Astrocyte of the cerebellum (primary cell): ENCODE measurements at places on chromosomes 16 and 17.

GRCh38 chr17:76268991-76269981 lies 4.1 kb downstream of the UBALD2 start:
- no peak for DNase-seq

- DNase-seq, result no peak
These were observed 43.2 kb downstream of the SLC6A2 start for GRCh38 chr16:55698946-55699345.

DNA sequence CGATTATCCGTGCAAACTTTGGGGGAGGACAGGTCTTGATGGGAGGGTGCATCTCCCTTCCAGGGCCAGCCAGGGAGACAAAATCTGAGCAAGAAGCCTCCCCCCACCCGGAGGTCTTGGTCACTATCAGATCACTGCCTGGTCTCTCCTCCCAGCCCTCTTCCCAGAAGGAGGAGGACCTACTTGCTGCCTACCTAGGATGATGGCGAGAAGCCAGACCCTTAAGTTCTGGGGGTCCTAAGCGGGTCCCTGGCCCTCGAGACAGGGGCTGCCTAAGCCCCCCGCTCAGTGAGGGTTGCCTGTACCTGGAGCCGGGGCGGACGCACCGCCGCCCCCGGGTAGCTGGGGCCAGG lies 4.6 kb downstream of the TSPOAP1 start:
- DNase-seq, result no peak

- no peak for DNase-seq
These were observed 86.1 kb upstream of the HSBP1 start for GRCh38 chr16:83721676-83722075.

DNA sequence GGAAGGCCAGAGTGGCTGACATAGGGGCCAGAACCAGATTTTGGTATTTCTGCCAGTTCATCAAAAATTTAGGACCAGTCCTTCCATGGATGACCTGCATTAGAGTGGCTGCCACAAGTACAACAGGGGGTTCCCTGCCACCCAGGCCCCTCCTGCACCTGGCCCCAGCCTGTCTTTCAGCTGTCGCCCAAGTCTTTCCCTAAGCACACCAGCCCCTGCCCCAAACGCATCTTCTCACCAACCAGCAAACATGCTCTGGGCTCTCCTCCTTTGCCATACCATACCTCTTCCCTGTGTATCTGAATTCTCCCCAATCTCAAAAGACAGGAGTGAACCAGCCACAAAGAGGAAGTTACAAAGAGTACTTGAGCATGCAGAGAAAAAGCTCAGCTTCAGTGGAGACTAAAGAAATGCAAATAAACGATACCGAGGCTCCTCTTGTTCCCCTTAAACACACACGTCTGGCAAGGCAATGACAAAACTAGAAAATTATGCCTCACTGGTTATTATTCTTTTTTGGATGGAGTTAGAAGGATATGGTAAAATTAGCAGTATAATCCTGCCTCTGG lies 130.6 kb downstream of the DYNLRB2 start:
- no peak for DNase-seq

- no peak for DNase-seq
These were observed 6.5 kb downstream of the CHD9 start for GRCh38 chr16:53061256-53061655.

GRCh38 chr17:61450641-61451537 lies 1.3 kb upstream of the TBX4 start:
- DNase-seq, result no peak

DNA sequence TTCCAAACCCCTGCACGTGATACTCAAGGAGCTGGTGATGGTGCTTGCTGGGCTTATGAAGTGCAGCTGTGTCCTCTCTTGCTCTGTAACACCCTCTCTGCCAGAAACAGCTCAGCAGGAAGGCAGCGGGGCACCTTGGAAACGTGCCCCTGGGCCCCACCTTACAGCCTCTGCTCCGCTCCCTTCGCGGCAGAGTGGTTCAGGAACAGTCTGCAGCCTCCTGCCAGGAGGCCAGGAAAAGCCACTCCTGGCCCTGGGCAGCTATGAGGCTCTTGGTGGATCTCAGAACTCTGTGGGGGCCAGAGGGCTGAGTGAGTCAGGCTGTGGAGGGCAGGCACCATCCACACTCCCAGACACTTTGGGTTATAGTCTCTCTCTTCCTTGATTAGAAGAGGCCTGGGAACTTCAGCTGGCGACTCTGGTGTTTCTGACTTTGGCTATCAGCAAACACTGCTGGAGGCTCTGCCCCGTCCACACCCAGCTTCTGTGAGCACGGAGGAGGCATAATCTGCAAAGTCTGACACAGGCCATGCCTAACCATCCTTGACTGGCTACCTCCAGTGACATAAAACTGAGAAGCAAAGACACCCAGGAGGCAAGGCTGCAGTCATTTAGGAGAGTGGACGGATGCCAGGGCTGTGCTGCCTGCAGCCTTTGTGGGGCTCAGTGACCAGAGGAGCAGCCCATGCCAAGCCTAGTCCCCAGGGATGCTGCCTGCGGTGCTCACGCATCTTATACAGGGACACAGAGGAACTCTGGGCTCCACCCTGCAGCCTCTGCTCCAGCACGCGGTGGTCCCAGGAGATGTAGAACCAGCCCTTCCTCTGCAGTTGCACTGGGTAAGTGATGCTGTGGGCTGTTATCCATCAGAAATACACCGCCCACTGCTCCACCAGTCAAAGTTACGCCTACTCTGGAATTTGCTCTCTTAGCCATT lies 65.3 kb downstream of the METRNL start:
- no peak for DNase-seq

DNA sequence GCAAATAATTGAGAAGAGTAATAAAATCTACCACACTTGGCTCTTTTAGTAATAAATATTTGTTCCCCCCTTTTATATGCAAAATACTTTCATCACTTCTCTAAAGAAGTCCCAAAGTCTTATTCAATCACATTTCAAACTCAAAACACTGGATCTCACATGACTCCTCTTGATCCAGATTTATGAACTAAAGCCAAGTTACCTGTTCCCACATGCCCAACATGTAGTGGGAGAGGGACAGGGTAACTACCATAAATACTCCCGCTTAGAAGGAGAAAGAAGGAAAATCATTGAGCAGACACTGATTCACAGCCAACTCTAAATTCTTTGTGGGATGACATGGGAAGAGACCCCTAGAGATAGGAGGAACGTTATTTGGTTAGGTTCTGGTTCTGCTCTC lies 64.9 kb upstream of the PMFBP1 start:
- no peak for DNase-seq

- no peak for DNase-seq
These were observed 23.2 kb upstream of the CFAP20 start for GRCh38 chr16:58152246-58152868.

- DNase-seq, result no peak
These were observed 6.2 kb downstream of the BICDL2 start for GRCh38 chr16:3030222-3031212.

DNA sequence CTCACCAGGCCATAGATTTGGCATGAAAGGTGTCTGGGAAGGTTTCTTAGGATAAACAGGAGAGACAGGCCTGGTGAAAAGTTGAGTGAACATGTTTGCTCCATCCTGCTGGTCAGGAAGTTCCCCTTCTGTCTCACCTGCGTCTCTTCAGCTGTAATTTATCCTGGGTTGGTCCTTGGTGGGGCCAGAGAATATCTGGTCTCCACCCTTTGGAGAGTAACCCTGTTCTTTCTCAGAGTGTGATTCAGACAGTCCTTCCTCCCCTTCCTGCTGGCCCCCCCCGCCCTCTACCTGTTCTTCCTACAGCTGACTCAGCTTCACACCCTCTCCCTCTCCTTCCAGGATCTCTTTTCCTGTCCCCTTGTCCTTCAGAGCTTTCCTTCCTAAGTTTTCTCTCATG lies 17.1 kb downstream of the MINK1 start:
- DNase-seq, result no peak

GRCh38 chr17:65504141-65504540 lies 57.3 kb downstream of the AXIN2 start:
- peak; percentile 42 for DNase-seq

GRCh38 chr17:74210191-74211140 lies 2.9 kb upstream of the TTYH2 start:
- DNase-seq, result no peak

- DNase-seq, result peak; percentile 27
These were observed 118.8 kb upstream of the FOXF1 start for GRCh38 chr16:86391486-86391885.

DNA sequence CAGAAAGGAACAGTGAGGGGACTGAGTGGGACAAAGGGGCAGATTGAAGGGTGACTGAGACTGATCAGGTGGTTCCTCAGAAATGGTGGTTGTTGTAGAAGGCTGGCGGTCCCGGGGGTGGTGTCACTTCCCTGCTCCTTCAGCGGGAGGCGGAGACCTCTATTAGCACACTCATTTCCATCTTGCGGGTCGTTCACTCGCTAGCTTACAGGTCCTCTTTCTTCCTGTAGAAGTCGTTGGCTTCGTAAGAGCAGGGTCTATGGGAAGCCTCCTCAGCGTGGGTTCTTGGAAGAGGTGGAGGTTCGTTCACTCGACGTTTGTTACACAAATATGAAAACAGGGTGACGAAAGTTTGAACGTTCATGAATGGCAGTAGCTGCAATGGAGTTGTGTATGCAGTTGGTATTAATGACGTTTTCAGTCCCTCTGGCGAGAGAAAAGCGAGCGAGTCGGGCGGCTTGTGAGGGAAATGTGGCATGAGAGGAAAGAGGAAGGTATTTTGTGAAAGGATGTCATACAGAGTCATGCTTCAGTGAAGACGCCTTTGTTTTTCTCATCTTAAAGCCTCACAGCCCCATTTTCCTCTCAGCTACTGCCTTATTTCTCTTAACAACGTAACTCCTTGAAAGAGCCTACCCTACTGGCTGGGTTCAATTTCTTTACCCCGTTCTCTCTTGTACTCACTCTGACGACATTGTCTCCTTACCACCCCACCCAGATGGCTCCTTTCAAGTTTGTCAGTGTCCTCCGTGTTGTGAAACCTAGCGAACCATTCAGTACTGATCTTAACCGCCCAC lies 667 bp downstream of the EFCAB13 start:
- DNase-seq, result no peak

GRCh38 chr17:58693208-58693607 lies 806 bp downstream of the RAD51C start:
- DNase-seq, result no peak

DNA sequence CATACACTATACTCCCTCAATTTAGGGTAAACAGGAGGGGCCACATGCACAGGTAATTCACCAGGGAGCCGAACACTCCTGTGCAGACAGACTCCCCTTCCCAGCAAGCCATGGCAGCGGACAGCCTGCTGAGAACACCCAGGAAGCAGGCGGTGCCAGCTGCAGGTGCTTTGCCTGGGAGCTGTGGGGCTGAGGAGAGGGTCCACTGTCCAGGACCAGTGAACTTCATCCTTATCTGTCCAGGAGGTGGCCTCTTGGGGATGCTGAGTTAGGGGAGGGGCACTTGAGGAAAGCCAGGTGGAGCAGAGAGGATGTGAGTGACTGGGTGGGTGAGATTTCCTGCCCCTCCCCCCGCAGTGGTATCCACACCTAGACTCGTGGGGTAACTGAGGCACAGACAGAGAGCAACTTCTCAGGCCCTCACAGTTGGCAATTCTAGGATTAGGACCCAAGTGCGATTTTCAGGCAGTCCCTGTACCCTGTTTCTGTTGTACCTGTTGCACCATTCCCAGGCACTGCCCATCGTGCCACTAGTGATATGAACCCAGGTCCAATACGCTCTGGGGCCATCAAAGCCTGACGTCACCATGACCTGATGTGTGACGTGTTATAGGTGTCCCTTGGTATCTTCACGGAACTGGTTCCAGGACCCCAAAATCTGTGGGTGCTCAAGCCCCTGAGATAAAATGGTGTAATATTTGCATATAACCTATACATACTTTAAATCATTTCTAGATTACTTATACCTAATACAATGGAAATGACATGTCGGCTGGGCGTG lies 1.2 kb downstream of the GRN start:
- no peak for DNase-seq

DNA sequence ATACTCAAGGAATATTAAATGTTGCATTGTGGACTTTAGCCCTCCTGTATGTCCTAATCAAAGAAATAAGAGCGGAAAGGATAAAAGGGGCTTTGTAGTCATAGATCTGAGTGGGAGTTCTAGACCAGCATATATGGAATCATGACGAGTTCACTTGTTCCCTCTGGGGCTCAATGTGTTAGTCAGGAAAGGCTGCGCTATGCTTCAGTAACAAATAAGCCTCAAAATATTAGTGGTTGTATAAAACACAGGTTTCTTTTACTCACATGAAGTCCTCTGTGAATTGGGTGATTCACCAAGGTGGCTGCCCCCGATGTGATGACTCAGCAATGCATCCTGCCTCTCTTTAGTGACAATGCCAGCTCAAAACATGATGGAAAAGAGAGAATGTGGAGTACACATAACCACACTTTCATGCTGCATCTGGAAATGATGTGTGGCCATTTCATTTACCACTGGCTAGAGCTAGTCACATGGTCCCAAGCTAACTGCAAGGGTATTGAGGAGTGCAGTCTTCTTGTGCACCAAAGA lies 63.3 kb upstream of the IRX5 start:
- DNase-seq, result no peak
